Choroid plexus epithelial cell (primary cell): ENCODE measurements at places on chromosomes 5 and 9.

DNA sequence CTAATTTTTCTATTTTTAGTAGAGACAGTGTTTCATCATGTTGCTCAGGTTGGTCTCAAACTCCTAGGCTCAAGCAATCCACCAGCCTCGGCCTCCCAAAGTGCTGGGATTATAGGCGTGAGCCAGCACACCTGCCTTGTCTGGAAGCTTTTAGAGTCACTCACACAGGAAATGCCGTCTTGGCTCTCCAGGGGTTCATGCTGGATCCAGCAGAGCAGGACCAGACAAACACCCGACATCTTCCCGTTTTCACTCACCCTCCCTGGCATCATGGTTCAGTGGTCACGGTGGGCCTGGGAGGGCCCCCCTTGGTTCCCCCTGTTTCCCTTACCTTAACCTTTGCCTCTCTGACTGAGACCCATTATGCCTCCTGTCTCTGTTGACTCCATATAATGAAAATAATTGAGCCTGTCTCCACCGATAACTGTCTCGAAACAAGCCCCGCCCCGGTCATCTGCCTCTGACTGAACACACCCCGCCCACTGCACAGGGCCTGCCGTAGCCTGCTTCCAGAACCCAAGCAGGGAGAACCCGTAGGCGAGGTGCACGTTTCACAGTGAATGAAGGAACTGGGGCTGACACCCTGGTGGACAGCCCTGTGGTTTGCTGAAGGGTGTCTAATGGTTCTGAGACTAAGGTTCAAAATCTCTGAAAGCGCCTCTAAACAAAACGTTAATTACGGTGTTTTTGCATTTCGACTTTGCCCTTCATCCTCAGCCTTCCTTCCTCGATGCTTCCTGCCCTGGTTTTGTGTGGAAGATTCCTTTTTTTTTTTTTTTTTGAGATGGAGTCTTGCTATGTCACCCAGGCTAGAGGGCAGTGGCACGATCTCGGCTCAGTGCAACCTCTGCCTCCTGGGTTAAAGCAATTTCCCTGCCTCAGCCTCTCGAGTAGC lies 39.7 kb upstream of the SPRY4 start:
- peak; percentile 45 for DNase-seq

GRCh38 chr5:103498211-103498610 lies 64.4 kb downstream of the NUDT12 start:
- DNase-seq = peak; percentile 57

DNA sequence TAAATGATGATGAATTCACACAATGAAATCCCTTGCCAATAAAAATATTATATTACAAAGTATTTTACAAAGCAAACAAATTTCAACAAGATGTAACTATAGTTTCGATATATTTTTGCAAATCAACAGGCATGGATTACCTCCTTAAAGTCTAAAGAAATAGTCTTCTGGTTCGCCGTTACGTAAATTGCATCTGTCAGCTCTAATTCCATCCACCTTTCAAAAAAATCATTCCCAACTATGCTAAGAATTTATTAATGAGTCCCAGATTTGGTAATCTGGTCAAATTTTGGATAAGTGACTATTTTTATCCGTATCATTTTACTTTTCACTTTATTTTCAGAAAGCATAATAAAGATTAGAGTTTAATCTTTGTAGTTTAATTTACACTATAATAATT lies 1984.9 kb downstream of the EFNA5 start:
- no peak for DNase-seq

DNA sequence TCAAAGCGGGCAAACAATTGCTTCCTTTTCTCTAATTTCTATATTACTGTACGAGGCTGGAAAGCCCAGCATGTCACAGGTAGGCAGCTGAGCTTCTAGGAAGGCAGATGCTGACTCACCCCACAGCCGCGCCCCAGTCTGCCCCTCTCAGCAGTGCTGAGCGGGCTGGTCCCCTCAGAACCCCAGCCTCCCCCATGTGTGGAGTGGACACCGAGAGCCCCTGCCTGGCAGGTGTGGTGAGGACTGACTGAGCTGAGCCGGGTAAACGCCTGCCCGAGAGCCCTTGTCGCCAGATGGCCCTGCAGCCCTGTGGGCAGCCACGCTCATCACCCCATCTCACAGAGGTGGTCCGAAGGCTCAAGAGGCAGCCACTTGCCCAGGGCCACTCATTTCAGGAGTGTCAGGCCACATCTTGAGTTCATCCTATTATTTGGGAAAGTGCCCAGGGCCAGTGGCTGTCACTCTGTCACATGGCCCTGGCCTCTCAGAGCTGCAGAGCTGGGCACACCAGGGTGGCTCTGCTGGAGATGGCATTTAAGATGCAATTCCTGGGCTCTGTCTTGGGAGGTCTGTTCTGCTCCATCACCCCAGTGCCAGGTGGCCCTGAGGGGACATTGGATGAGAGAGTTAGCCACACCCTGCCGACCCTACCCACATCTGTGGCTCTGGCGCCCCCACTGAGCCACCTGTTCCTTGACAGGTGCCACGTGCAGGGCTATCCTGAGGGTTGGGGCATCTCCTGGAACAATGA lies 12.4 kb downstream of the CARD19 start:
- no peak for DNase-seq

DNA sequence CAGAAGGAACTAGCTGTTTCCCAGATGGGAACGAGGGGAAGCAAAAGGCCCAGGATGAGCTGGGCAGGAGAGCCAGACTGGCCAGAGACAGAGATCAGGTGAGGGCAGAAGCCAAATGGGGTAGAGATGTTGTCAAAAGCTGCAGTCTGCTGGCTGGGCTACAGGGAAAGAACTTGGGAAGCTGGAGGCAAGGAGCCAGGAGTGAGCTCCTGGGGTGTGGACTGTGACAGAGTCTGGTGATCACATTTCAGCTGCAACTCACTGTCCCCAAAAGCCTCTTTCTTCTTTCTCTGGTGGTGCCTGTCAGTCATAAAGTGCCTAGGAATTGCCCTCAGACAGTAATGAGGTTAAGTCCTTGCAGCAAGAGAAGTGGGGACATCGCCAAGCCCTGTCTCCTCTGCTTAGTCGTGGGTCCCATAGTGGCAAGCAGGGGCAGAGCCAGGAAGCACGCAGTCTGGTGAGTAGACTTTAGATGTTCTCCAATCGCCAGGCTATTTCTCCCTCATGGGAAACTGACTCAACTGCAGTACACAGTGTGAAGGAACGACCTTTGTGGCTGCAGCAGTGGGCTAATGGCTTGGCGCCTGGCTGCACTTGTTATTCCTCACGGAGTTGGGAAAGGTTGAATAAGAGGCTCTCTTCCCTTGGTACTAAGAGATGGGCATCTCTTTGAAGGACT lies 2.5 kb upstream of the FSD1L start:
- DNase-seq = no peak

- peak; percentile 85 for DNase-seq
These were observed 849 bp upstream of the RGMB start for GRCh38 chr5:98772415-98773213.
